Cerebellum (tissue), 4 donors: ENCODE measurements at places on chromosomes 12 and 14. TPM values are rescaled to one million over a fixed set of nuclear protein-coding genes. Genes with fewer than 3 reads are reported as not detected.

DNA sequence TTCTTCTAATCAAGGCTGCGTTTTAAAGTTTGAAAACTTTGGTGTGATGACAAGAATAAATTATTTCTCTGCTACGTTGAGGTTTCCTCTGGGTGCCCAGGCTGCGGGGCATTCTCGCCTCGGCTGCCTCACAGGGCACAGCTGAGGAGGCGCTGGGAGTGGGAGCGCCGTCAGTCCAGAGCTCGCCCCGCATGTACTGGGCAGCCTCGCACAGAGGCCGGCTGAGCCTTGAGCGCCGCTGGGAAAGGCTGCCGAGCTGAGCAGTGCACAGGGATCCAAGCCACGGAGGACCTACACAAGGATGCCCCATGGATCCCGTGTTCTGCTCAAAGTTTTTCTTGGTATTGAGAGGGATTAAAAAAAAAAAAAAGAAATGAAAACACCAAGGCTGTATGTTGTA is 11.6 kb downstream of the RFX4 start:
- DNase-seq: no peak

DNA sequence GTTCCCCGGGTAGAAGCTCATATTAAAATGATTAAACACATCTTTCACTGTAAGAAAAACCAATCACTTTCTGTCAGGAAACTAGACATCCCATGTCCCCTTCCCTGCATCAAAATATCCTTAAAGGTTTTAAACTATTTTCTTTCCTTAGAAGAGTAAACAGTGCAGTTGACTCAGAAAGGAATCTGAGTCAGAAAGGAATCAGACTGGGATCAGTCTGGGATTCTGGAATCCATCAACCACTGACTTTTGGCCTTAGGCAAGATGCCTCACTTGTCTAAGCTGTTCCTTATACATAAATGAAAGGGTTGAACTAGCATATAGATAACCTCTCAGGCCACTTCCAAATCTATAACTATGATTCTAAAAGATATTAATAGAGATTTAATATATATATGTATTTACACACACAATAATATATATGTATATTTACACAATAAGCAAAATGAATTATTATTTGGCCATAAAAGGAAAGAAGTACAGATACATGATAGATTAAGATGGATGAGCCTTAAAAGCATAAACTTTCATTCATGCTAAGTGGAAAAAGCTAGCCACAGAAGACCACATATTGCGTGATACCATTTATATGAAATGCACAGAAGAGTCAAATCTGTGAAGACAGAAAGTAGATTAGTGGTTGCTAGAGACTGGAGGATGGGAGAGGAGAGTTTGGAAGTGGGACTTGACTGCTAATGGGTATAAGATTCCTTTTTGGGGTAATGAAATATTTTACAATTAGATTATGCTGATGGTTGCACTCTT is 114.4 kb downstream of the SLC38A1 start:
- no peak for DNase-seq

DNA sequence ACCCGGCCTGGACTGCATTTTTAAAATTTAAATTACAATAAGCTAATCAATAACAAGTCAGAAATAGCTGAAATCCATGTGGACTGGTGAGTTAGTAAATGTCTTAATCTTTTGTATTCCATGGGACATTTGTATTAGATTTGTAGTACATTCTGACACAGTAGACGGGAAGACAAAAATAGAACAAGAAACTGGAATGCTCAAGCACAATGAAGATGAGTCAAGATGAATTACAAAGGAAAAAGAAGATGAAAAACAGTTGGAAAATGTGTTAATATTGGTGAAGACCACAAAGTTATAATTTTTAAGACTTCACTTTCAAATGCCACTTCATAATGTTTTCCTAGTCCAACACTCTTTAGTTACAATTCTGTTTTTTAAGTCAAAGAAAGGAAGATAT is 97.8 kb upstream of the FERMT2 start:
- no peak for DNase-seq

DNA sequence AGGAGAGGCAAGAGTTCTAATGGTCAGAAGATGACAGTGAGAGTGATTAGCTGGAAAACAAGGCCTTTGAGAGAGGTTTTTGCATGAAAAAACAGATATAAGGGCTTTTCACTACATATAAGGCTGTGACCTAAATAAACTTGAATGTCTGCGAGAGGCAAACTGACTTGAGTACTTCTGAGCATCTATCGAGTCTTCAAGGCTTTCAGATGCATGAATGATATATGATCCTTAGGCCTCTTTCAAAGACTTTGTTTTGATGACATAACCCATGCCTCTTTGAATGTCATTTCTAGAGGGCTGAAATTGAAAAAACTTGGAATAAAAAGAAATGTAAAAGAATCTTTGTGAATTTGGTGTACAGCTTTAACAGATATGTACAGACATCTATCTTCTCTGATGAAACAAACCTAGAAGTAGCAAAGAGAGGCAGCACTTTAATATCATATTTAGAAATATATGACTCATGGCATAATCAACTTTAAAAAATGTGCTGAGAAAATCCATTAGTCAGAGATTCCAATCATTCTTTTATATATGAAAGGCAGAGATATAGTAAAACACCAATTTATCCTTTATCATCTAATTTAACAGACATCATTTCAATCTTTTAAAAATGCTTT is 72.6 kb downstream of the PPM1H start:
- no peak for DNase-seq

GRCh38 chr12:133038118-133038709 is 905 bp downstream of the ZNF84 start:
- no peak for DNase-seq

DNA sequence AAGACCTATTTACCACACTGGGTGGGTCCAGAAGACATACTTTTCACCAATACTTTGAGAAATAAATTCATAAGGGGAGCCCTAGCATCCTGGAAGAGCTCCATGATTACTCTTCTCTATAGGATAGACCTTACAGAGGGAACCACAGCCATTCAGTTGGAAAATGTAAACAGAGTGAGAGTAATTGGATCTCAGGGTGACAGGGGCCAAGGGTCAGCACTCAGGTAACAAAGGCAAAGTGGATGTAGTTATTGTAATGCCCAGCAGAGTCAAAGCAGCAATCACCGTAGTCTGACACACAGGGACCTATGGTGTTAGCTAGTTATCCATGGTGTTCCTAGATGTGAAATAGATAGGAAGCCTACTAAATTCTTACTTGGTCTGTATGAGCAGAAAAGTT is 10.8 kb upstream of the GTF2A1 start:
- DNase-seq: no peak

DNA sequence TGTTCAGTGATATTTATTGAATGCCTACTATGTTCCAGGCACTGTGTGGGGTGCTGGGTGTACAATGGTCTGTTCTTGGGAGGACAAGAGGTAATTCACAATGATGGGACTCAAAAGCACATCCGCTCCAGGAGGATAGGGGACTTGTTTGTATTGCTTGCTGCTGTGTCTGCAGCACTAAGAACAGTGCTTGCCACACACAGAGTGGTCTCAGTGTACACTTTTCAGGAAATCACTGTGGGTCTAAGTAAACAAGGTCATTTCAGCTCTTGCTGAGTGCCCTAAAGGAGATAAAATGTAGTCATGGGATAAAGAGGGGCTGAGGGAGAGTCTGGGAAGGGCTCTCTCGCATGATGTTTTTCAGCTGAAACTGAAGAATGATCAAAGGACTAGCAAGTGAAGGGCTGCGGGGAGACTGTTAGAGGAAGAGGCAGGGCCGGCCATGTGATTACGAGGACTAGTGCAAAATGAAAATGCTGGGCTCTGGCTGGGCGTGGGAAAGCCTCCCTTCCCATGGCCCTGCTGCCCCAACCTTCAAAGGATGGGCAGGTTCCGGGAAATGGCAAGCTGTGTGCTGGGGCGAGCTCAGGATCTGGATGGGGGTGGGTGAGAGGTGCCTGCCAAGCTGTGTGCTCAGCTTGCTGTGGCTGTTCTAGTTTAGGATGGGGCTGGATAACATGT is 39.1 kb downstream of the ADCK1 start:
- no peak for DNase-seq

DNA sequence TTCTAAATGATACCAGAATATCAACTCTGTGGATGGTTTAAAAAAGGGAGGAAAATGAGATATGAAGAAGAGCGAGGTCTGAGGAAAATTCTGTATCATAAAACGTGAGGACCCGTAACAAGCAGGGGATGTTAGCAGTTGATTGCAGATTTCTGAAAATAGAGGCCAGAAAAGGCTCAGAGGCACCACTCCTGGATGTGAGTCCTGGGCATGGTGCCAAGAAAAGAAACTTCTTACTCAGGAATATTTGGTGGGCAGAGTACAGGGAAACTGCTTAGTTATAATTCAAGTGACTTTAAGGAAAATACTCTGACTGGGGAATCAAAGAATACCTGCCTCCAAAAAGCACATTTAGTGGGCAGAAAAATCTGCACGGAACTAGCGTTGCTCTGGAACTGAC is 85.5 kb downstream of the PRICKLE1 start:
- no peak for DNase-seq

GRCh38 chr12:6336889-6337853 is 4.7 kb downstream of the TNFRSF1A start:
- DNase-seq: no peak

The GALNT16 gene
- total RNA-seq: 9.3 TPM

The RBM25 gene
- total RNA-seq: 100 TPM

The HOXC11 gene
- not detected for total RNA-seq

The C12orf42 gene
- 0.36 TPM for total RNA-seq

The LRP1-AS gene
- total RNA-seq: not detected

The MDP1 gene
- 13.1 TPM for total RNA-seq

The CLEC9A gene
- not detected for total RNA-seq

The REC8 gene
- total RNA-seq: 37.9 TPM

The MRPL51 gene
- total RNA-seq: 22.6 TPM

The CLEC7A gene
- 1.6 TPM for total RNA-seq

The TESPA1 gene
- total RNA-seq: not detected
